Activated T-helper 1 cell treated with anti-CD3 and anti-CD28 coated beads, Interleukin-2, amount 50 U/mL, for 16 hours (primary cell): ENCODE measurements at places on chromosomes 1 and 21.
A peak's percentile ranks its signal among the peaks of the same experiment; 100 is the strongest.

DNA sequence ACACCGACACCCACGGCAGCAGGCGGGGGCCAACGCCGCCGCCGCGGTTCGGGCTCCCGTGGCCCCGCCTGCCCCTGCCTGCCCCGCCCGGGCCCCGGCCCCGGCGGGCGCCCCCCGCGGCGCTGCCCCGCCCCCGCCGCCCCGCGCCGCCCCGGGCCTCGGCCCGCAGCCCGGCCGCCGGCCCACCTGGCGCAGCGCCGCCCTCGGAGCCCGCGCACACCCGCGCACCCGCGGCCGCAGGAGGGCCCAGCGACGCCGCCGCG, at the start of gene WNT3A:
WNT3A (plus strand) TSS at position 213 of the 263 bp plus-strand sequence. CDS start 131 bp downstream, outside the sequence.
- DNase-seq: no peak

DNA sequence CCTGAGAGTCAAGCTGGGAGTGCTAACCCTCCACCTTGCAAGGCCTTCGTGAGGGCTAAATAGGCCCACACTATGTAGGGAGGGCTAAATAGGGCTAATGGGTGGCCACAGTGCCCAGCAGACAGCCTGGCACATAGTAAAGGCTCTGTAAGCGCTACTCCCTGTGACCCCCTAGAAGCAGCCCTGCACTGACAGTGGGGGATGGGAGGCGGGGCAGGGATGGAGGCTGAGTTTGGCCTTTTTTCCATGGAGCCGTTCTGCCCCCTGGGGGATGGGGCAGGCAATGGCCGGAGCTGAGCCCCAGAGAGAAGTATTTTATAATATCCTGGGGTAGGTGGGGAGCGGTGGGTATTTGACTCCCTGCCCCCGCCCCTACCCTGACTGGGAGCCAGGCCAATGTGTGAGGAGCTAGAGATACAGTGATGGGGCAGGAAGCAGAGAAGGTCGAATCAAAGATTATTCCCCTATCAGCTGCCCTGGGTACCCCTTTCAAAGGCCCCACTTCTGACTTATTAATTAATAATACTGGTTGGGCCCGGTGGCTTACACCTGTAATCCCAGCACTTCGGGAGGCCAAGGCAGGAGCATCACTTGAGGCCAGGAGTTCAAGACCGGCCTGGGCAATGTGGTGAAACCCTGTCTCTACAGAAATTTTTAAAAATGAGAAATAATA, 42.3 kb downstream of the LACTBL1 start:
- DNase-seq: no peak

DNA sequence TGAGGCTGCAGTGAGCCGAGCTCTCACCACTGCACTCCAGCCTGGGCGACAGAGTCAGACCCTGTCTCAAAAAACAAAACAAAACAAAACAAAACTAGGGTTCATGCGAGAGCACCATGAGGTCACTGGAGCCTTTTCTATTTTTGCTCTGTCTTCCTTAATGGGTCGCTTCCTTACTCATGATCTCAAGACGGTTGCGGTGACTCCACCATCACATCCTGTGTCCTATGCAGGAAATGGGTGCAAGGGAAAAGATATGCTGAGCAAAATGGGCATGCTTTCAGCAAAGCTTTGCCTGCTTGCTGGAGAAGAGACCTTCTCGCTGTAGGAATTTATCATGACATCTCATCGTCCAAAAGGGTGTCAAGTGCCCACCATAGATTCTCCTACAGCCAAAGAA, 36.4 kb downstream of the WNT9A start:
- no peak for DNase-seq

GRCh38 chr1:114386129-114387009, 124.6 kb downstream of the TRIM33 start:
- no peak for DNase-seq

- DNase-seq: no peak
Measured at GRCh38 chr1:25217015-25217414, 15.3 kb downstream of the SYF2 start.

- DNase-seq: no peak
Measured at GRCh38 chr1:11929849-11930248, 3.6 kb upstream of the KIAA2013 start.

DNA sequence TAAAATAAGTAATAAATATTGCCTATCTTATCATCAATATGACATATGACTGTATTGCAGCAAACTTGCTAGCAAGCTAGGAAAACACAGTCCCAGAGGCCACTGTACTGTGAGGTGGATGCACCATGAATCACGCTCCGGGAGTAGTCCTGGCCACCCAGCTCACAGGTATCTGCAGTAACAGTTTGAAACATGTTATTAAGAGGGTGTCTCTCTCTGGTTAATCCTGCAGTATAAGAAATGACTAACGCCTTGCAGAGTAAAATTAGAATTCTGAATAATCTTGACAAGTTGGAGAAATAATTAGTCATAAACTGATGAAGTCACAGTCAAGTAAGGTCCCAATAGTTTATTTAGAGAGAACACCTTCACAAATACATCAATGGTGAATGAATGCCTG, 34.0 kb upstream of the DPT start:
- no peak for DNase-seq

GRCh38 chr1:24513706-24514105, 11.1 kb downstream of the RCAN3 start:
- DNase-seq: no peak

- DNase-seq: peak; percentile 2
Measured at GRCh38 chr1:112706505-112707220, at the start of gene RHOC. Gene RHOC (minus strand): TSS chr1:112707127. CDS start chr1:112703799, 3,328 bp downstream.

GRCh38 chr1:215523128-215523861, 43.8 kb upstream of the KCTD3 start:
- DNase-seq: no peak

DNA sequence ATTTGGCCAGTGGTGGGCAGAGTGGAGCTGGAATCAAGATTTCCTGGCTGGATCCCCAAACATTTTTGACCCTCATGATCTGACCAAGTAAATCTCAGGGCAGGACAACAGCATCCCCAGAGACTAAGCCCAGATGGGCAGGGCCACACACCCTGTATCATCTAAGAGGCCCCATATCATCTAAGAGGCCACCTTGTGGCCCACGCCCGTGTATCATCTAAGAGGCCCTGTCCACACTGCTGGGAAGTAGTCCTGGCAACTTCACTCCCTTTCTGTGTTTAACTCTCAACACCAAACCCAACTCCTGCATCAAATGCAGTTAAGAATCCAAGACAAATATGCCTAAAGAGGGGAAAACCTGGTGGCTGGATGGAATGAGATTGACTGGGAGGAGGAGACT, 81.6 kb upstream of the SSX2IP start:
- DNase-seq: no peak
